Uterus (tissue), 4 donors: ENCODE measurements at places on chromosomes 13 and 19. TPM values are rescaled to one million over a fixed set of nuclear protein-coding genes. Genes with fewer than 3 reads are reported as not detected.

Gene ZNF57
- total RNA-seq: 3.2 TPM

Gene ZNF837
- total RNA-seq: 2.8 TPM

GRCh38 chr19:24051516-24051915 lies 35.5 kb upstream of the ZNF254 start:
- H3K4me1 ChIP-seq: no peaks in the 10 kb centered on the region
- H3K27me3 ChIP-seq: no peaks in the 10 kb centered on the region
- no peak overlapping the region for H3K27ac ChIP-seq
- DNase-seq: no peak
- H3K36me3 ChIP-seq: no peaks in the 10 kb centered on the region

GRCh38 chr19:6109947-6110346 lies 353 bp downstream of the RFX2 start:
- H3K4me3 ChIP-seq: peak overlapping the region; percentile 57
- no peaks in the 10 kb centered on the region for H3K36me3 ChIP-seq
- H3K4me1 ChIP-seq: no peaks in the 10 kb centered on the region
- DNase-seq: no peak
- no peaks in the 10 kb centered on the region for H3K27me3 ChIP-seq
- peak overlapping the region; percentile 94 for H3K27ac ChIP-seq

DNA sequence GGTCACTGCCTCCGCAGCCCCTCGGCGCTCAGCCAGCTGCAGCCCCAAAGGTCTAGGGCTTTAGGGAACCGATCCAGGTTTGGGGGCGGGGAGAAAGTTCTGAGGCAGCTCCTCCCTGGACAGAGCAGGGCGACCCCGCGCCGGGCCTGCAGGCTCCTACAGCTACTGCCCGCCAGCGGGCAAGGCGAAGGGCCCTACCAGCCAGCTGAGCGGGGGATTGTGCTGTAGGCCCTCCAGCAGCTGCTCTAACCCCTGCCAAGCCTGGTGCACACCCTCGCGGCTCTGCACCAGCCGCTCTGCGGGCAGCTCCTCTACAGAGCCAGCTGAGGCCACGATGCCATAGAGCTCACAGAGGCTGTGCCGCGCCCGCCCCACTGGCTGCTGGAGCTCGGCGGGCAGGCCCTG lies 14.0 kb downstream of the PLIN4 start:
- no peaks in the 10 kb centered on the region for H3K27me3 ChIP-seq
- H3K36me3 ChIP-seq: no peaks in the 10 kb centered on the region
- H3K4me3 ChIP-seq: no peak overlapping the region
- no peak overlapping the region for H3K27ac ChIP-seq
- no peak for DNase-seq
